Naive B cell (primary cell): ENCODE measurements at places on chromosomes 4 and X.

DNA sequence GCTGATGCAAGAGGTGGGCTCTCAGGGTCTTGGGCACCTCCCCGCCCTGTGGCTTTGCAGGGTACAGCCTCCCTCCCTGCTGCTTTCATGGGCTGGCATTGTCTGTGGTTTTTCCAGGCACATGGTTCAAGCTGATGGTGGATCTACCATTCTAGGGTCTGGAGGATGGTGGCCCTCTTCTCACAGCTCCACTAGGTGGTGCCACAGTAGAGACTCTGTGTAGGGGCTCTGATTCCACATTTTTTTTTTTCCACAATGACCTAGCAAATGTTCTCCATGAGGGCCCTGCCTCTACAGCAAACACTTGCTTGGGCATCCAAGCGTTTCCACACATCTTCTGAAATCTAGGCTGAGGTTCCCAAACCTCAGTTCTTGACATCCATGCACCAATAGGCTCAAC lies 657.9 kb upstream of the CT83 start:
- DNase-seq, result no peak
- no peaks in the 10 kb centered on the region for H3K27me3 ChIP-seq
- no peaks in the 10 kb centered on the region for H3K36me3 ChIP-seq
- no peaks in the 10 kb centered on the region for H3K4me1 ChIP-seq

- peaks cover 28% of the 10 kb centered on the region for H3K4me1 ChIP-seq
- no peak for DNase-seq
- H3K4me3 ChIP-seq, result no peak overlapping the region
- H3K36me3 ChIP-seq, result peaks cover 9% of the 10 kb centered on the region
Observed at GRCh38 chr4:37747772-37748330, 61.7 kb upstream of the RELL1 start.

- no peak for DNase-seq
- no peak overlapping the region for H3K4me3 ChIP-seq
- H3K27me3 ChIP-seq, result no peaks in the 10 kb centered on the region
- no peaks in the 10 kb centered on the region for H3K4me1 ChIP-seq
Observed at GRCh38 chrX:15694941-15695451, 30.4 kb upstream of the CLTRN start.

- no peaks in the 10 kb centered on the region for H3K4me1 ChIP-seq
- no peaks in the 10 kb centered on the region for H3K36me3 ChIP-seq
- H3K27me3 ChIP-seq, result peaks cover 6% of the 10 kb centered on the region
Observed at GRCh38 chrX:101602077-101602476, 15.7 kb downstream of the ARMCX6 start.

DNA sequence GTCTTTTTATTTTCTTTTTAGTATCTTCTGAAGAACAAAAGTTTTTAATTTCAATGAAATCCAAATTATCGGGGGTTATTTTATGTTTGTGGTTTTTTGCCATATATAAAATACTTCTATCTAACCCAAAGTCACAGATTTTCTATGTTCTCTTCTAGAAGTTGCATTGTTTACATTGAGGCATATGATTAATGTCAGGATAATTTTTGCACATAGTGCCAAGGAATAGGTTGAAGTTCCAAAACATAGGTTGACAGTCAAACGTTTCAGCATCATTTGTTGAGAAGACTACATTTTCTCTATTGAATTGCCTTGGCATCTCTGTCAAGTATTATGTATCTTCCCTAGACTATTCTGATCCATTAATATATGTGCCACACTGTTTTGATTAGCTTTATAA lies 64.5 kb downstream of the ANKRD17 start:
- H3K36me3 ChIP-seq, result no peaks in the 10 kb centered on the region
- DNase-seq, result no peak
- peaks cover 20% of the 10 kb centered on the region for H3K4me1 ChIP-seq
- H3K27me3 ChIP-seq, result no peaks in the 10 kb centered on the region
- no peak overlapping the region for H3K4me3 ChIP-seq
